Gastroesophageal sphincter (tissue), 4 donors: ENCODE measurements at places on chromosomes 2 and 18.

DNA sequence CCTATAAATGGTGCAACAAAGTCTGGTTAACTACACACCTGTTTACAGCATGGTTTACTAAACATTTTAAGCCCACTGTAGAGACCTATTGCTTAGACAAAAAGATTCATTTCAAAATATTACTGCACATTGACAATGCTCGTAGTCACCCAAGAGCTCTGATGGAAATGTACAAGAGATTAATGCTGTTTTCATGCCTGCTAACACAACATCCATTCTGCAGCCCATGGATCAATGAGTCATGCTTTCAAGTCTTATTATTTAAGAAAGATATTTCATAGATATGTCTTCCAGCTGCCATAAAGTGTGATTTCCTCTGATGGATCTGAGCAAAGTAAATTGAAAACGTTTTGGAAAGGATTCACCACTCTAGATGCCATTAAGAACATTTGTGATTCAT is 781.1 kb downstream of the MBD2 start:
- no peak for ATAC-seq

- ATAC-seq, result no peak
Measured at GRCh38 chr2:46229134-46230063, 67.8 kb upstream of the EPAS1 start.

DNA sequence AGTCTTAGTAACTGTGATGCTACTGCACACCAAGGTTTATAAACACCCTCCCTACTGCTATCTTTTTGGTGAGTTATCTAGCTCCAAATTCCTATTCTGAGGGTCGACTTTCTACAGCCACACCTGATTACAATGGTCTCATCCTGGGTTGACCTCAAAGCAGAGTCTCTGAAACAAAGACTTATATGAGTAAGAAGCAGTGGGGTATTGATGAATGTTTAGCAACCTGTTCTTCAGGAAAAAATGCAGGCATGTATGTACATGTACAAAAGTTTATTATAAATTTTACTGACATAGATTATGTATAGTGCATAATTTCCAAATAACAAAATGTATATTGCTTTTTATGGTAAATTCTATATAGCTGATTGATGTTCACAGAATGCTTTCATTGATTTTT is 51.6 kb upstream of the FMNL2 start:
- no peak for ATAC-seq

- no peak for ATAC-seq
Measured at GRCh38 chr2:229160180-229160579, 110.9 kb downstream of the PID1 start.

GRCh38 chr2:105806996-105807395 is 62.3 kb downstream of the NCK2 start:
- ATAC-seq, result no peak

GRCh38 chr2:6618201-6618600 is 247.5 kb downstream of the CMPK2 start:
- ATAC-seq, result no peak

DNA sequence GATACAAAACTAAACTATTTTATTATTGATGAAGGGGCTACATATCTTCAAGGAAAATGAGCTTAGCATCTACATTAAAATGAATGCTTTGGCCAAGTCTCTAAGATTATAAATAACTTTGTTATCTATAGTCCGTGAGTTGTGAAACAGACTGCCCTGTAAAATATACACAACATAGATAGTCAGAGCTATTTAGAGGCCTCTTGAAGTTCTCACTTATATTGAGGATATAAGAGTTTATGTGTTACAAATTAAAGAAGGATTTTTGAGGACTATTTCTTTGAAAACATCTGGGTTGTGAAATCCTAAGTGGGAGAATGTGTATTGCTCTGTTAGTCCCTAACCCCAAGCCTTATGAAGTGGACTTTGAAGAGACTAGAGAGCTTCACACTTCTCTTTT is 292.0 kb upstream of the CDH2 start:
- ATAC-seq, result no peak

GRCh38 chr2:31027549-31027948 is 110.7 kb downstream of the GALNT14 start:
- no peak for ATAC-seq

DNA sequence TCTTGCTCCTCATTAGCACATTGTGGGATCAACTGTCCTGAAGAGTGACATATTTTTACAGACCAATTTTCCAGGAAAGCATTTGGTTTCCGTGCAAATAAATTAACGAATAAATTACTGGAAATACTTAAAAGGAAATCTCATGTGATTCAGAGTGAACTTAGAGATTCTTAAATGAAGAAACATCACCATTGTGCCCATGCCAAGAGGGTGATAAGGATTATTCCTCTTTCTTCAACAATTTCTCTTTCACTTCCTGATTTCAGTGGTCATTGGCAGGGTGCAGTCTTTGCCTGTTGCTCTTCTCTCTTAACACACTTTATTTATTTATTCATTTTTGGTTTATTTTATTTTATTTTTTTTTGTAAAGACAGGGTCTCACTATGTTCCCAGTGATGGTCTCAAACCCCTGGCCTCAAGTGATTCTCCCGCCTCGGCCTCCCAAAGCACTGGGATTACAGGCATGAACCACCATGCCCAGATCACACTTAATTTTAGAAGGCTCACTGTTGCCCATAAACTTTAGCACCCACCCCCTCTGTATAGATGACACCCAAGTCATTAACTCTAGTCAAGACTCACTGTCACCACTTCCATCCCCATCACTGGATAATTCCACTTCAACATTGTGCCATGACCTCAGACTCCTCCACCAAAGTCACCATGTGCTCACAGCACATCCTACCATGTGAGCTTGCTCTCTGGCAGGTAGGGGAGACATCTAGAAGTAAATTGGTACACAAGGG is 92.6 kb upstream of the CERS6 start:
- ATAC-seq, result no peak

DNA sequence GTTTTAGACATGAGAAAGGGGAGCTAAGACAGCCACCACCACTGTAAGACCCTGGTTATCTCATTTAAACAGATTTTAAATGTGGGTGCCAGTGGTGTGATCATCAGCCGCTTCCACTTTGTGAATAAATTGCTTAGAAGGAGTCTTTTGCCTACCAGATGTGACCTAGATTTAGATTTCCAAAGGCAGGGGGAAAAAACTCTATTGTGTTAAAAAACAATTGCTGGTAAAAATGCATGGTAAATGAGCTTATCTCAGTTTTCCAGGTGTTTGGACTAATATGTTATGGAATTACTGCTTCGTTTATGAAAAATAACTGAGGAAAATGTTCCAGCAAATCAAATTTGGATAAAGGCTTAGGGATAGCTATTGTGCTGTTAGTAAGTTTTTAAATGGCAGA is 466.3 kb upstream of the RAB12 start:
- ATAC-seq, result no peak

DNA sequence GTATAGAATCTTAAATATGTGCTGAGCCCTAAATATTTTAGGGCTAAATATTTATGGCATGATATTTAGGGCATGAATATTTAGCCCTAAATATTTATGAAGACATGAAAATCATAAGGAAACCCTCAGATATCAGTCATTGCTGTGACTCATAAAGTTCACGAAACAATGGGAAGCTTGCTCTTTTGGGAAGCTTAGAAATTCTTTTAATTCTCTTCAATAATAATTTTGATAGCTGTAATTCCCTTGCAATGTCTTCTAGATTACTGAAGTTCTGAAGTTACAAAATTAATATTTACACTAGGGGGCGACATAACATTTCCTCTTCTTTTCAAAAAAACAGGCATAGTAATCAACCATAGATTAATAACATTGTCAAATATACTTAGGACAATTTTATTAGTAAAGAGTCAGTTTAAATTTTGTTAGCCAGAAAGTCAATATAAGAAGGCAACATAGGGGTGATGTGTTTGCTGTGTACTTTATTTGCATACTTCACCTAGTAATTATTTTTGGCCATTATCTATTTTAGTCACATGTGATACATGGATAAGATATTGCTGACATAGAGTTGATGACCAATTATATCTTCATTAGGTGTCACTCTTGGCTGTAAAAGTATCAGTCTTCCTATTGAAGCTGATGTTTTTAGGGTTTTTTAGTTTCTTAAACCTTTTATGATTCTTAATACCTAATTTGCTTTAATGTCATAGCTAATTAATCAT is 13.2 kb downstream of the ZNF804A start:
- no peak for ATAC-seq

GRCh38 chr18:48325115-48325665 is 84.0 kb downstream of the ZBTB7C start:
- no peak for ATAC-seq

DNA sequence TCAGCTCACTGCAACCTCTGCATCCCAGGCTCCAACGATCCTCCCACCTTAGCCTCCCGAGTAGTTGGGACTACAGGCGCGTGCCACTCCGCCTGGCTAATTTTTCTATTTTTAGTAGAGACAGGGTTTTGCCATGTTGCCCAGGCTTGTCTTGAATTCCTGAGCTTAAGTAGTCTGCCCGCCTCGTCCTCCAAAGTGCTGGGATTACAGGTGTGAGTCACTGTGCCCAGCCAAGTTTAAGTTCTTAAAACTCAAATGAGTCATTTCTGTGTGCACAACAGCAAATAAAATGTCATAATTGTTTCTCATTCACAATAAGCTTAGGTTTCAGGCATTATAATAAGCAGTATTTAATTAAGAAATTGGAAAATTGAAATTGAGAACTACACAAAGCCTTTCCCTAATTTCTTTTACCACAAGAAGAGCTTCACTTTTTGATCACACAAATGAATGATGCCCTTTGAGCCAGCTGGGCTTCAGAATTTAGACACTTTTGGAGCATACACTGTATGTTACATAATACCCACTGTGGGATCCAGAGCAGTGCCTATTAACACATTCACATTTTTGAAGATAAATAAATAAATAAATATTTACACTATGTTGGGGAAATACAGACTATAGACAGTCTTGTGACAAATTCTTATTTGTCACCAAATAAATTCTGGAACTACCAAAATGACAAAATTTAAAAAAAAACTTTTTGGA is 8.6 kb upstream of the ME2 start:
- no peak for ATAC-seq

- ATAC-seq, result peak; percentile 64
Measured at GRCh38 chr2:6780765-6781274, 84.9 kb downstream of the CMPK2 start.

DNA sequence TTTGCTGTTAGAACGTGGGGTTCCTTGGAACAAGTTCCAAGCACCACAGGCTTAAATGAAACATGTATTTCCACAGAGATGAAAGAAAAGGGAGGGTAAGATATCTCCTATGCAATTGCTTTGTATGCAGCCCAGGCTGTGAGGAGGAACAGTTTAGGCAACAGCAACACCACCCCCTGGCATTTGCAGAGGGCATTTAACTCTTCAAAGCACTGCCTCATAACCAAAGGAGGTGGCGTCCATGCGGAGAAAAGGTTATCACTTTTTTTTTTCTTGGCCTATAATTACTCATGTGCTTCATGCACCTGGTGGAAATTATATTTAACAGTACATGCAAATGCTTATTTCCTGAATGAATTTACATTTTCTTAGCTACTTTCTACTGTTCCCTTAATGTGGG is 286.0 kb downstream of the LPIN1 start:
- no peak for ATAC-seq

GRCh38 chr2:181312515-181312927 is 144.7 kb upstream of the ITGA4 start:
- ATAC-seq, result no peak

DNA sequence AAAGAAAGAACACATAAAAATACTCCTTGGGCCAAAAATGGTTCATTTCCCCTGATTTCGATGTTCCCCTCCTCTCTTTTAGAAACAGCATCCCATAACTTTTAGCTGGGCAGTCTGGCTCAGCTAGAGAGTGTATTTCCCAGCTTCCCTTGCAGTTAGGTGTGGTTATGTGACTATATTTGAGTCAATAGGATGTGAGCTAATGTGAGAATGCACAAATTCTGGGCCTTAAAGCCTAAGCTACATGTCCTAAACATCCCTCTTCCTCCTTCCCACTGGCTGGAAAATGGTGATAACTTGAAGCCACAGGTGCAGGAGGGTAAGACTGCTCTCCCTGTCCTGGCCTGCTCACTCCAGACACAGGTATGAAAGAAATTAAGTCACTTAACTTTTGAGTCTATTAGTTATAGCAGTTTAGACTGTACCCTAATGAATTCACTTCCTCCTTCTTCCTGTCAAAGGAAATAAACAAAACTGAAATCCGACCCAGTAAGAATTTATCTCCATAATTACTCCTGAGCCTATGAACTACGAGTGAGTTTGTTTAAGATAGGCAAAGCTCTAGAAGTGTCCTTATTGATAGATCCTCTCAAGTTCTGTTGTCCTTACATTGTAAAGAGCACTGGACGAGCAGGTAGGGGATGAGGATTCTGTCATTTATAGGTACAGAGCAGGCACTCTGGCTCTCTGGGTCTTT is 177.6 kb downstream of the MTX2 start:
- ATAC-seq, result no peak

- no peak for ATAC-seq
Measured at GRCh38 chr18:2168022-2168421, 403.3 kb downstream of the METTL4 start.

GRCh38 chr2:202436626-202437025 is 60.5 kb downstream of the BMPR2 start:
- ATAC-seq, result no peak

GRCh38 chr18:70363861-70364260 is 75.0 kb downstream of the SOCS6 start:
- ATAC-seq, result no peak

DNA sequence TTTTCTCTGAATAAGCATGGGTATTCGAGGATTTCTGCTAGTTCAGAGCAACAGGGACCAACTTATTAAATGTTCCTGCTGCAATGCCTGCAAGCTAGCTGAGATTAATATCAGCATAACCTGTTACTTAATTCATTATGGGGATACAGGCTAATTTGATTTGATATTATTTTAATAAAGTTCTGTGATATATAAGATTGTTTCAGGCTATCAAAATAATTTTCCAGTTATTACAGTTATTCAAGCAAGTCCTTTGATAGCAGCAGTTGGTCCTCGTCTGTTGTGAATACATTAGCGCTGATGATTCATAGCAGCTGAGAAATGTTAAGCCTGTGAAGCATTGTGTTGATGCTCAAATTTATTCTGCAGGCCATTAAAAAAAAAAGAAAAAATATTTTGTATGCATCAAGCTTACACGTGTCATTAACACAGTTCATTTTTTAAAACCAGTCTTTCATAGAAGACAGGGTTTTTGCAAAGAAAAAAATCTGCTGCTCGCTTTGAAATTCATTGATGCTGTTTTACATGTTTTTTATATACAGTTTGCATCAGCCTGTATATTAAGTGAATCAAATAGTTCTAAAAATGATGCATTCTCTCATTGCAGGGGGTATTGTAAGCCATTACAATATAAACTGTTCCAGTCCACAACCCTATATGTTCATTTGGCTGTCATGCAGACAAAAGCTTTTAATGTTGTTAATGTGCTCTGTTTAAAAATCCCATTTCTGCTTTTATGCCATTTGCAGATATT is 482.5 kb downstream of the BCL11A start:
- no peak for ATAC-seq
